Ascending aorta (tissue), 2 donors: ENCODE measurements at places on chromosomes 5 and 9. TPM values are rescaled to one million over a fixed set of nuclear protein-coding genes. Genes with fewer than 3 reads are reported as not detected.

The WDR55 gene
- 10.1 TPM for total RNA-seq

- no peaks in the 10 kb centered on the region for H3K27me3 ChIP-seq
- H3K36me3 ChIP-seq = no peaks in the 10 kb centered on the region
- no peaks in the 10 kb centered on the region for H3K4me1 ChIP-seq
These were observed 15.3 kb upstream of the PIK3R1 start for GRCh38 chr5:68200288-68200687.

GRCh38 chr5:36552651-36553393, 53.6 kb upstream of the SLC1A3 start:
- H3K4me3 ChIP-seq = no peak overlapping the region
- no peaks in the 10 kb centered on the region for H3K27me3 ChIP-seq
- no peaks in the 10 kb centered on the region for H3K36me3 ChIP-seq
- no peaks in the 10 kb centered on the region for H3K4me1 ChIP-seq
- no peak for DNase-seq

DNA sequence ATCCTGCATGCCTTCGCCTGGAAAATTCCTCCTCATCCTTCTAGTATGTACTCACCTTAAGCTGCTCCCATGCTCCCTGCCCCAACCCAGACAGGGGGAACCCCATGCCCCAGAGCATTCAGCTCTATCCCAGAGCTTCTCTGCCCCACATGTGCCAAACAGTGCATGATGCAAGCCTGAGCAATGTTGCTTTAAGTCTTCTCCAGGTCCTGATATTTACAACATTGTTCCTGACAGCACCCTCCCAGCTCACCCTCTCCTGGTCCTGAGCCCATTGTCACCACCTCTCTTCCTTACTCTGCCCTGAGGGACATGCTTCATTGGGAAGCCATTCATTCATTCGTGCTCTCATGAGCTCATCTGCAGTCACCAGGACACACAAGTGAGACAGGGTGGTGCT, 23.4 kb upstream of the BARX1 start:
- no peaks in the 10 kb centered on the region for H3K4me1 ChIP-seq
- no peak overlapping the region for H3K4me3 ChIP-seq
- no peaks in the 10 kb centered on the region for H3K36me3 ChIP-seq
- no peak overlapping the region for H3K27ac ChIP-seq
- no peak for DNase-seq
- no peaks in the 10 kb centered on the region for H3K27me3 ChIP-seq

DNA sequence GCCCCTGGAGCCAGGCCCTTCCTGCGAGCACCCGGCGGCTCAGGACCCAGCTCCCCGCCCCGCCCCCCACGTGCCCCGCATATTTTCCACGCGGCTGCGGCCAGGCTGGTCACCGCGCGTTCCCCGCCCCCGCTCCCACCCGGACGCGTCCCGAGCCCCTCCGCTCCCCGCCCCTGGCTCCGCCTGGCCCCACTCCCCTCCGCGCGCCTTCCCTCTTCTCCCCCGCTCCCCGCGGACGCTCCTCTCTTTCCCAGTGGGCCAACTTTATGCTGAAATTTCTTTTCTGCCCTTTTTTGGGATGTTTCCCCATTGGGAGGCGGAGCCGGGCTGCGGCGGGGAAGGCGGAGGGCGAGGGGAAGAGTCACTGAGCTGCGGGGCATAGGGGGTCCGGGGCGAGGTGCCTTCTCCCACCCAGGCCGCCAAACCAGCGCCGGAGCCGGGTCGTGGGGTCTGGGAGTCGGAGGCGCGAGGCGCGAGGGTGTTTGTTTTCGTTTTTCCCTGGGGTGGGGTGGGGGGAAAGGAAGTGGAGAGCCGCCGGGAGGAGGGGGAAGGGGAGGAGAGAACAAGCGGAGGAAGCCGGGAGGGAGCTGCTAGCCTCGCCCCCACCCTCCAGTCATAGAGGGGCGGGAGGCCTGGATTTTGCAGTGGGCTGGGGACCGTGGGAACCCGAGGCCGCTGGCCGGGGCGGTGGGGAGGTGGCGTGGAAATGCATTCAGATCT, 1.0 kb upstream of the TPM2 start:
- H3K4me1 ChIP-seq = no peaks in the 10 kb centered on the region
- no peaks in the 10 kb centered on the region for H3K27me3 ChIP-seq
- DNase-seq = peak; percentile 94
- peak overlapping the region; percentile 93 for H3K27ac ChIP-seq

GRCh38 chr5:4387290-4387689, 752.8 kb upstream of the ADAMTS16 start:
- H3K27ac ChIP-seq = no peak overlapping the region
- H3K27me3 ChIP-seq = no peaks in the 10 kb centered on the region
- no peak for DNase-seq
- H3K36me3 ChIP-seq = no peaks in the 10 kb centered on the region
- no peaks in the 10 kb centered on the region for H3K4me1 ChIP-seq
- no peak overlapping the region for H3K4me3 ChIP-seq

DNA sequence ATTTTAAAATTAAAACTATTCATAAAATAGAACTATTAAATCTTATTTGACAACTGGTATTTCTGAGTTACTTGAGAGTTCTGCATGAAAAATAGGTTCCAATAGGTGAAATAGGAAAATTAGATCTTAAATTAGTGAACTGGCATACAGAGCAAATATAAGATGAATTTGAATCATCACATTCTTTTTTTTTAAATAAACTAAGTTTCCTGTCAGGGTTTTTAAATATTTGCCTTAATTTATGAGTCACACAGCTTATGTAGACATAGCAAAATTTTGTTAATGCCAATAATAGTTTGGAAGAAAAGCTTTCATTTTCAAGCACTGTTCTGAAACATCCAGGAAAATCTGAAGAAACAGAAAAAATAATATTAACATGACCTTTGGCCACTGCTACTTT, 311.7 kb upstream of the HAPLN1 start:
- no peak for DNase-seq
- no peaks in the 10 kb centered on the region for H3K27me3 ChIP-seq
- no peaks in the 10 kb centered on the region for H3K4me1 ChIP-seq
- peak overlapping the region; percentile 0 for H3K27ac ChIP-seq
- no peaks in the 10 kb centered on the region for H3K36me3 ChIP-seq

GRCh38 chr9:102178811-102179210, 440.4 kb upstream of the GRIN3A start:
- H3K27ac ChIP-seq = no peak overlapping the region
- H3K27me3 ChIP-seq = no peaks in the 10 kb centered on the region
- no peak overlapping the region for H3K4me3 ChIP-seq
- DNase-seq = no peak
- H3K4me1 ChIP-seq = no peaks in the 10 kb centered on the region

The TTLL11 gene
- total RNA-seq = 18.5 TPM
